Stimulated activated CD4-positive, alpha-beta T cell treated with anti-CD3 and anti-CD28 coated beads, Interleukin-12 subunit alpha, Interleukin-12 subunit beta, amount 100 ng/mL, for 48 hours (primary cell): ENCODE measurements at places on chromosomes 3 and 15.

DNA sequence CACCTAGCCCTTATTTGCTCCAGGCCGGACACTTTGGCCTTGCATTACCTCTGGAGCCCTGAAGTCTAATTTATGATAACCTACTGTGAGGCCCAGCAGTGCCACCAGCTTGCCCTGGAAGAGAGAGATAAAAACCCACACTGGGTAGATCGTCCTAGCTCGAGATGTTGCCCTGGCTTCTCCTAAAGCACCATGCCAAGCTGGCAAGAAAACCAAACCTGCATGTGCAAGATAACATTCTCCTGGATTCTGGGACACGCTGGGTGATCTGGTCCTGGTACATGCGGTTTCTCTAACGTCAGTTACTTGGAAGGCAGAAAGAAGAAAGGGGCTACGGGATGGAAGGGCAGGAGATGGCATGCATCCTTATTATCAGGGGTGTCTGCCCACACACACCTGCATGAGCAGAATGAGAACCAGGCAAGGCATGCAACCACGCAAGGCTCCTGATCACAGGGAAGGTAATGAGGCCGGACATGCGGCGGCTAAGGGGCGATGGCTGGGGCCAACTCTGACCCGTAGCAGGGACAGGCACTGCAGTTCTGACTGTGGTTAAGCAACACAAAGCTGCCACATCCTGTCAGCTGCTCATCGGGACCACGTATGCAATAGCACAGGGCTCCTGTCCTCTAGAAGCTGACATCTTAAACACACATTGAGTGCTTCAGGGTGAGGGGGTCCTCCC lies 73.0 kb downstream of the OXNAD1 start:
- no peak for DNase-seq

GRCh38 chr3:104598848-104599511 lies 767.7 kb upstream of the ALCAM start:
- DNase-seq, result no peak

DNA sequence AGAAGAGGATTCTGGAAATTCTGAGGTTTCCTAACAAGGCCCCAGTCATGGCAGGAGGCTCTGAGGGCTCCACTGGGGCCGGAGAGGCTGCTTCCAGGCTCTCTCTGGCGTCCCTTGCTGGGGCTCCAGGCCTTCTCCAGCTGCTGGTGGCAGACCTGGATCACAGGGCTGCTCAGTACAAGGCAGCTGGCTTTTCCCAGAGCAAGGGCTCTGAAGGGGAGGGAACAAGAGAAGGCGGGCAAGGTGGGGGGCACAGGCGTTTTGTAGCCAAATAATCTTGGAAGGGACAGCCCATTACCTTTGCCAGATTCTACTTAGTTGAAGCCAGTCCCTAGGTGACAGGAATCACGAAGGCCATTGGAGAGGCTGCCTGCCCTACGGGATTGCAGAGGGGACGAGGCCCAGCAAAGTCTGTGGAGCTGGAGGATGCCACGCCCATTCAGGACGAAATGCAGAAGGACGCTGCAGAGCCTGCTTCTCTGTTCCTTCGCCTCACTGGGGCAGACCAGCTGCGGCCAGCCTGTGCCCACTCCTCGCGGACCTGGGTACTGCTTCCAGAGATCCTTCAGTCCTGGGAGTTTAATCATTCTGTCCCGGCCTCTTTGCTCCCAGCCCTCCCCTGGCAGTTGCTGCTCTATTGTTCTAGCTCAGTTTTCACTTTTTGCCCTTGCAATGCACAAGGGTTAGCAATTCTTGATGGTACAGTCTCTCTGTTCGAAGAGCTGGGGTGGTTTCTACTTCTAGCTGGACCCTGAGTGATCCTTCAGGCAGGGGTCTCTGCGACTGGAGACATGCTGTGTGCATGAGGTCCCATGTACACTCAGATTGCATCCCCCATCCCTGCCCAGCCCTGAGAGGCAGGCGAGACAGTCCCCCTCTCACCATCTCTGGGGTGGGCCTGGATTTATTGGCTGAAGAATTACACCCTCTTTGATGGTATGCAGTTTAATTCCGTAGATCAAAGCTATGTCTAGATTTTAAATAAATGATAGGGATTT lies 149.3 kb upstream of the MEF2A start:
- DNase-seq, result no peak

DNA sequence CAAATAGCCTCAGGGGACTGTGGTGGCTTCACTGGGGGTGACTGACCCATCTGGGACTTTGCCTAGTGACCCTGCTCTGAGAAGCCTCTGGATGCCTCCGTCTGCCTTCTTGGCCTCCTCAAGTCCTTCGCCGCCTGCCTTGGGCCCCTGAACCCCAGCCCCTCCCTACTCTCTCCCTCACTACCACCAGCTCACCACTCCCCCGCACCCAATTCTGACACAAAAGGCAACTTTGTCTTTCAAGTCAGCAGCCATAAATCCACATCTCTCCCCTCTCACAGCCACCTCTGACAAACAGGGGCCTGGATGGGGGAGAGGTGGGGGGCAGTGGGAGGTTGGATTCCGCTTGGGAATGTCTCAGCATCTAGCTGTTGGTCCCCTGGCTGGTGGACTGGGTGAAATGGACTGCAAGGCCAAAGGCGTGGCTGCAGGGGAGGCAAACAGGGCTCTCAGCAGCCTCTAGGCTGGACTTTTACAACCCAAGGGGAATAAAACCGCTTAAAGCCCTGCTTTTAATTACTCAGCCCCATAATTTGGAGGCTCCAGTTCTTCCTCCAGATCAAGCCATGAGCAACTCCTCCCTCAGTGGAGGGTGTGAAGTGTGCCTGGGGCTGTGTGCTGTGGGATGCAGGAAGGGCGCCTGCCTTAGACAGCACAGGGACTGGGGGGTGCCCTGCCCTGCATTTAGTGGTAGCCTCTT lies 33.4 kb downstream of the IGDCC3 start:
- no peak for DNase-seq

DNA sequence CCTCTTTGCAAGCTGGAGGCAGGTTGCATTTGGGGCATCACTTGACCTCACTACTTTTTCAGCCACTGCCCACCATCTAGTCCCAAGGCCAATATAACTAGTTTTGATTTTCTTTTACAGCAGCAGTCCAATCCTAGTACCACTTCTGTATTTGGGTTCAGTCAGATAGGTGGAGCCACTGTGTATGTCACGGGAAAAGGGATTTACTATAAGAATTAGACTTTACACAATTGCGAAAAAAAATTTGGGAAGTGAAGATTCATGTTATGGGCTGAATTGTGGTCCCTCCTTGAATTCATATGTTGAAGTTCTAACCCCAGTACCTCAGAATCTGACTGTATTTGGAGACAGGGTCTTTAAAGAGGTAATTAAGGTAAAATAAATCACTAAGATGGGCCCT lies 37.4 kb upstream of the NMNAT3 start:
- no peak for DNase-seq

- no peak for DNase-seq
Measured at GRCh38 chr3:114727373-114727772, 419.7 kb downstream of the ZBTB20 start.

GRCh38 chr15:95249524-95249923 lies 1018.2 kb downstream of the MCTP2 start:
- no peak for DNase-seq

GRCh38 chr3:186401556-186401955 lies 39.5 kb upstream of the DGKG start:
- no peak for DNase-seq

DNA sequence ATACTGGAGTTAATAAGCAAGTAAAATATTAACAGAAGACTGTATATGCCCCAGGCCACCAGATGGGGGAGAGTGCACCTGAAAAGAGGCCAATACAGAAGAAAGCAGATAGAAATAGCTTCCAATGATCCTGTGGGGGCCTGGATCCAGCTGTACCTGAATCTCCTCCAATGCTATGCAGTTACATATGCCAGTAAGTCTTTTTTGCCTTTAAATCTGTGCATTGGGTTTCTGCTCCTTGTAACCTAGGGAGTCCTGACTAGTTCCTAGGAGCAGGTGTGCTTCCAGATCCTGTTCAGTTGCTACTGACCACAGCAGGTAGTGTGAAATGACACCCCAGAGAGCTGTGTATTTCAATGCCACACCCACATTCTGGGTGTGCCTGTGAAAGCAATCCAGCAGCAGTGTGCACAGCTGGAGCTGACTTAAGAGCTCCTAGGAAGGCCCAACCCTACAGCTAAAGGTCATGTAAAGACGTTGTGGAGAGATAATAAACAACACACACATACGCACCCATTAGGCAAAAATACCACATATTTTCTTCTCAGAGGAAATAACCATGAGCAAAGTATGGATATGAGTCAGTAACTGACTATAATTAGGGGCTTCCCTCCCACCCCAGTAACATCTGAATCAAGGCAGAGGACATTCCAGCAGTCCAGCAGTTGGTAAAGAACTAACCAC lies 62.2 kb upstream of the AKAP13 start:
- no peak for DNase-seq

GRCh38 chr3:171446801-171447578 lies 13.2 kb downstream of the TNIK start:
- no peak for DNase-seq

GRCh38 chr15:83106994-83107840 lies at the start of gene TM6SF1:
TM6SF1 (plus strand) TSS chr15:83107645; CDS start chr15:83107681, 36 bp downstream.
- no peak for DNase-seq

DNA sequence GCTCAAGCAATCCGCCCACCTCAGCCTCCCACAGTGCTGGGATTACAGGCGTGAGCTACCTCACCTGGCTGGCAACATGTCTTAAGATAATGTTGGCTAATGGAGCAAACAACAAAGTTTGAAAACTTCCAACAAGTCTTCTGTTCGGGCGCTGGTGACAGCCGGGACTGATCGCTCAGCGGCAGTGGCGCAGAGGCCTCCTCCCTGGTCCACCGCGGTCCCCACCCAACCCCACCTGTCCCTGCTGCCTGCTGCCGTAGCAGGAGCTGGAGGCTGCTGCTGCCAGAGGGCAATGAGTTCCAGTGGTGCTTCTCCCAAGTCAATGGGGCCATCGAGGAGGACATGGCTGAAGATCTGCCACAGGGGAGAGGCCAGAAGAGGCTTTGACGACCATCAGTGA lies 12.1 kb downstream of the DLEC1 start:
- DNase-seq, result no peak

DNA sequence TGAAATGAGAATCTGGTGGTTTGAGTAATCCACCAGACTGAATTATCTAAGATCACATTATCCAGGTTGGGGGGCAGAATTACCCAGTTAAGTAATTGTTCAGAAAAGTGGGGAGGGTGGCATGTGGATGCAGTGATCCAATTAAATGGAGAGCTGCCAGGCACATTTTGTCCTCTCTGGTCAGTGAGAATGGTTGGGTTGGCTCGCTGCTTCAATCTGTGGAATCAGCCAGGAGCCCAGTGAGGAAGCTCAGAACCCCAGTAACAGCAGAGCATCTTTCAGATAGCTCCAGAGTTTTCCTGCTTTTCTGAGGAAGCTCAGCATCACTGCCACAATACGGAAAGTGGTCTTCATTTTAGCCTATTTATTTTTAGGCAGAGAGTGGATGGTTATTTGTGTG lies 6.4 kb upstream of the EXOG start:
- DNase-seq, result no peak

- no peak for DNase-seq
Measured at GRCh38 chr3:43013743-43014155, 34.6 kb downstream of the GASK1A start.

DNA sequence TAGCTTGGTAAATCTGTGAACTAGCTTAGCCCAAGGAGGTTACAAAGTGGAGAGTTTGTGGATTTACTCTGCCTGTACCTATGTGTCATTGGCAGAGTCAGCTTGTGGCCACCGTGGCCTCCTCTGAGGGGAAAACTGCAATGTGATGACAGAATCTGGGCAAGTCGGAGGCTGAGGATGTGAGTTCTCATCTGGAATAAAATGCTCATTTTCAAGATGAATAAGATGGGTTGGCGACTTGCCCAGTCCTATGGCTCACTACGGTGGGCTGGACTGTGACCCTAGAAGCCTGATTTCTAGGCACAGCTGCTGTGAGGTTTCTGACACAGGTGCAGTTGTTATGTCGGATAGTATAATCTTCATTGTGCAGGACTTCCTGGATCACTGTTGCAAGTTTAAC lies 83.7 kb downstream of the ETV5 start:
- DNase-seq, result peak; percentile 57
